ENCODE measurements at places on chromosomes 16 and 17.

DNA sequence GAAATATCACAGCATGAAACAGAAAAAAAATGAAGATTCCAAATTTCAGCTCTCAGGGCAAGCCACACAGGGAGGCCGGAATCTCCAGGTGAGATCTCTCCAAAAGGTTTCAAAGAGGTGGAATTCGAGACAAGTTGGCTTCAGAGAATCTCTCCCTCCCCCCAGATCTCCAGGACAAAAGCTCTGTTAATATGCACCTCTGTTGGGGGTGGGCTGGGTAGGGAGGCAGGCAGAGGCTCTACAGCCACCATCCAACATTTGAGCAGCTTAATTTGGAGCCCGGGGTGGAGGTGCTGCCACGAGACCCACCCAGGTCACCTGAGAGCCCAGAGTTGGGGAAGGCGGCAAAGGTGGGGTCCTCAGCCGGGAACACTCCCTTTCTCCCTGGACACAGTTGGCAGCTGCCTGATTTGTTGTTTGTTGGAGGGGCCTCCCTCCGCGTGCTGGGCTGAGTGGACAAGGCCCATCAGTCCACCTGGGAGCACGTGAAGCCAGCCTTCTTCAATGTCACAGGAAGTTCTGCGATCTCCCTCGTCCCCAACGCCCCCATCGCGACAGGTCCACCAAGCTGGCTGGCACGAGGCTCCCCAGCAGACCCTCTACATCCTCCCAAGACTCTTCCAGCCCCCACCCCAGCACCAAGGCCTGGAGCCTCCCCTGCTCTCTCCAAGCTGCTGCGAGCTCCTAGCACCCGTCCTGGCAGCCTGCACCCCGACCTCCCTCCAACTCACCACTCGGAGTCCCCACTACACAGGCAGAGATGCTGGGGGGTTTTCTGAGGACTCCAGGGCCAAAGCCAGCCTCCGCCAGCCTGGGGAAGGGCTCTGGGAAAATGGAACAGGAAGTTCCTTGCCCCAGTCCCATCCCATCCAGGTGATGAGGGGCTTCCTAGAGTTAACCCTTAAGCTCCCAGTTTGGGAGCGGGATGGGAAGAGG, at the start of gene ZSCAN10:
Gene ZSCAN10 (minus strand): TSS at position 836 of the 936 bp plus-strand sequence. CDS start 6,357 bp downstream, outside the sequence.
- DNase-seq: no peak

DNA sequence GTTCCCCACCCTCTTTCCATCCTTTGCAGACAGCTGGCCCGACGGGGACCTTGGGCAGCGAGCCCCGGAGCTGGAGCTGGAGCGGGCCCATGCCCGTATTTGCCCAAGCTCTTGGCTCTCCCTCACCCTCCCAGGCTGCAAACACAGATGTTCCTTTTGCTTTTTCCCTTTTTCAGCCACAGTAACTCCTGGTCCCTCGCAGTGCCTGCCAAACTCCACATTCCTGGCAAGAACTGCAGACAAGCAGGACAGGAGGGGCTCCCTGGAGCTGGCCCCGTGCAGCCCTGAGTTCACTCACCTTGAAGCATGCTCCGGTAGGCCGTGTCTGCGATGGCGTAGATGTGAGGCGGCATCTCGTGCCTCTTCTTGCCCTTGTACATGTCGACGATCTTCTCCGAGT, 33.9 kb downstream of the MYH11 start:
- no peak for DNase-seq

GRCh38 chr17:82909322-82909904, 69.6 kb upstream of the ZNF750 start:
- no peak for DNase-seq

GRCh38 chr17:18258356-18259038, at the start of gene FLII:
TSS of gene FLII (minus strand) at chr17:18258738. CDS start at chr17:18258690, 48 bp downstream.
- DNase-seq: peak; percentile 73

DNA sequence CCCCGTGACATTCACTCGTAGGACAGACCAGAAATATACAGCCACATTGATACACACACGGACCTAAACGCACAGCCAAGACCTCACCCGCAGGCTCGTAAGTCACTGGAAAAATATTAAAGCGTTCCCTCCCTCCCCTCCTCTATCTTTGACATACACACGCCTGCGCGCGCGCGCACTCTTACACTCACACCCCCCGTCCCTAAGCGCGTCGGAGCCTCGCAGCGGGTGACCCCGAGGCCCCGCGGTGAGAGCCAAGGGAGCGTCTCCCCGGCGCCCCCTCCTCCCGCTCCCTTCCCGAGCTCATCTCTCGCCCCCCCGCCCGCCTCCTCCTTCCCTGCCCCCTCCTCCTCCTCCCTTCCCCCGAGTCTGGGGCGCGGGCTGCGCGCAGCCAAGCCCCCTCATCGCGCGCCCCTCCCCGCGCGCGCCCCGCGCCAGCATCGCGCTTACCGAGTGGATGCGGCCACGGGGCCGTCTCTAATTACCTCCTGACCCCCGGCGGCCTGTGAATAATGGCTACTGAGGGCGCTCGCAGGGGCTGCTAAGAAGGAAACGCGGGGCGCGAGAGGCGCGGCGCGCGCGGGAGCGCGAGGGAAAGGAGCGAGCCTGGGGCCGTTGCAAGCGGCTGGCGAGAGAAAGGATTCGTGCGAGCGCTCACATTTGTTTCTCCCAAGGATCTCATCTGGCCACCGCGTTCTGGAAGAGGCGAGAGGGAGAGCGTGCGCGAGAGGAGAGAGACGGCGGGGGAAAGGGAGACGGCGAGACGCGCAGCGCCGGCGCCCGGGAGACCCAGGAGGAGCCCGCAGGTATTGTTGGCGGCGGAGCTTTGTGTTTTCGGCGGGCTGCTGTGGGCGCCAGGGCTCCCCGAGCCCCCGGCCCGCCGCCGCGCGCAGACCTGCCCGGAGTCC, 42.4 kb downstream of the RAI1 start:
- DNase-seq: no peak

DNA sequence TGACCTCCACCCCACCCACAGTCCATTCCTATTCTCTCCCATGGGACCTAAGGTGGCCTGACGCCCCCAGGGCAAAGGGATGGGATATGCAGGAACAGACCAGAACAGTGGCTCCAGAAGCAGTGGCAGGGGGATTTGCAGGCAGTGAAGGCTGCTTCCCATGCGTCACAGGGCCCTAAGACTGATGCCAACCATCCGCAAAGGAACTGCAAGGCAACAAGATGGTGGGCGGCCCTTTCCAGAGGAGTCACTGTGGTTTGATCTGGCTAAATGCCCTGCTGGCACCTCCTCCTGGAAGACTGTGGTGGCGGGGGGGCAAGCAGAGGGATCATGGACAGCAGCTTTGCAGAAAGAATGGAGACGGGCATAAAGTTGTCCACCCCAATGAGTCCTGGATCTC, 4.4 kb upstream of the SLC39A11 start:
- DNase-seq: peak; percentile 60

DNA sequence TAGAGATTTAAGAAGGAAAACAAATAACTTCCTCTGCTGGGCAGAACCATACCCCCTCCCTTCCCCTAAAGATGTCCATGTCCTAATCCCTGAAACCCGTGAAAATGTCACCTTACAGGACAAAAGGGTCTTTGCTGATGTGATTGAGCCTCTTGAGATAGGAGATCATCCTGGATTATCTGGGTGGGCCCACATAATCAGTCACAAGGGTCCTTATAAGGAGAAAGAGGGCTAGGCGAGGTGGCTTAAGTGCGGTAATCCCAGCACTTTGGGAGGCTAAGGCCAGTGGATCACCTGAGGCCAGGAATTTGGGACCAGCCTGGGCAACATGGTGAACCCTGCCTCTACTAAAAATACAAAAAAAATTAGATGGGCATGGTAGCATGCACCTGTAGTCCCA, 12.0 kb upstream of the SLC39A11 start:
- no peak for DNase-seq

All from urothelium cell line (cell line).